ENCODE measurements at places on chromosomes 5 and 9.

GRCh38 chr5:156680831-156681230 lies 169.3 kb upstream of the PPP1R2B start:
- no peak for DNase-seq

DNA sequence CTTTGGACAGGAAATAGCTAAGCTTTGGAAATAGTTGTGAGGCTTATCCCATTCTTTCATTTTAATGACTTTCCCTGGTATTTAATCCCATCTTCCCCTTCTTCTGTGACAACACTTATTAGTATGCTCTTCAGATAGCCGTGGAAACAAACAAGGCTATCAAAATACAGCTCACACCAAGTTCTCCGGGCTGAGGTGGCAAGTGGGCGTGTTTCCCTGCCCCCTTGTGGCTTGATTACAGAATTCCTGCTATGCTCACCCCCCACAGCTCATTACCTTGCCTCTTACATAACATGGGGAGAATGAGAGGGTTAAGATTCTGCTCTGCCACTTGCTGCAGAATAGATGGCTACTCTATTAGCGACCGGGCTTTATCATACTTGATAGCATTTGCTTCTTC lies 437.1 kb upstream of the TLE4 start:
- no peak for DNase-seq

DNA sequence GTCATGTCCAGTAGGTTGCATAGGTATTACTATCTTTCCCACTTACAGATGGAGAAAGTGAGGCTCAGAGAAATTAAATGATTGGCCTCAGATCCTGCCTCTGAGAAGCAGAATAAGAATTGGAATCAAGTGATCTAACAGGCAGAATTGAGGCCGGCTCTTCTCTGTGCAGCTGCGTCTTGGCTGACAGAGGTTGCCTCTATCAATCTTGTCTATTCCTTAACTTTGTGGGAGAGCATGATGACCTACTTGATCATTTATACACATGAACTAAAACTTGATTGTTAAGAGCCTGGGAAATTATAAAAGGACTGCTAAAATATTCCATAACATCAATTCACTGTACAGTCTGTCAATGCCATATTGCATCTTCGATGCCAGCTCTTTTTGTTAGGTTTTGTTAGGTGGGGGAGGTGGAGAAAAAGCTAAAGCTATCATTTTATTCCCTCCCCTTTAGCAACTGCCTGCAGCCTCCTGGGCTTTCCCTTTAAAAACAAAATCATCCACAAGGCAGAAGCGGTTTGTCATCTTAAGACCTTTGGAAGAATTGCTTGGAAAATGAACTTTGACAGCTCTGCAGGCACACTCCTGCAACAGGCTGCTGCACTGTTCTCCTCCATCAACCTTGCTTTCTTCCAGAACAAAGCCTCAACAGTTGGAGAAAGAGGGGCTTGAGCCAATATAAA lies 247.4 kb downstream of the SMARCA2 start:
- DNase-seq: peak; percentile 30

GRCh38 chr5:126794157-126794828 lies 17.4 kb downstream of the LMNB1 start:
- no peak for DNase-seq
